BJ (cell line): ENCODE measurements at places on chromosomes 2 and 18. TPM values are rescaled to one million over a fixed set of nuclear protein-coding genes. Genes with fewer than 3 reads are reported as not detected.

DNA sequence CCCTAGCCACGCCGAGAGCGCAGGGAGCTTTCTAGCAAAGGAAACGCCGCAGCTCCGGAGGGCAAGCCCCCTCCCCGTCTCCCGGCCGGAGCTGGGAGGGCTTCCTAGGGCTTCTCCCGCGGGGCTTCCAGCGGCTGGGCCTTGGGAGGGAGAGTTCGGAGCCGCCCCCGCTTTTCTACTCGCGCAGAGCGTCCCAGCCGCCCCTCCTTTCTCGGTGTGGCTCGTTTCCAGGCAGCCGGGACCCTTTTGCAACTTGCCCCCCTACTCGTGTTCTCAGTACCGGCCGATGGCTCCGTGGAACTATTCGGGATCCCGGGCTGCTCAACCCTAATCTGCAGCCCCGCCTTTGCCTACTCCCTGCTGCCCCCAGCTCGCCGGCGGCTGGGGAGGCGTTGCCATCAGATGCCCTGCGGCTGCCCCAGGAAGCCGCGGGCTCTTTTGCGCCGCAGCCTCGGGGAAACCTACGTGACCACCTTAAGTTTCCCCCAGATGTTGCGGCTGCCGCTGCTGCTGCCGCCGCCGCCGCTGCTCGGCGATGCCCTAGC lies 1.5 kb upstream of the NR4A2 start:
- no peak for DNase-seq

DNA sequence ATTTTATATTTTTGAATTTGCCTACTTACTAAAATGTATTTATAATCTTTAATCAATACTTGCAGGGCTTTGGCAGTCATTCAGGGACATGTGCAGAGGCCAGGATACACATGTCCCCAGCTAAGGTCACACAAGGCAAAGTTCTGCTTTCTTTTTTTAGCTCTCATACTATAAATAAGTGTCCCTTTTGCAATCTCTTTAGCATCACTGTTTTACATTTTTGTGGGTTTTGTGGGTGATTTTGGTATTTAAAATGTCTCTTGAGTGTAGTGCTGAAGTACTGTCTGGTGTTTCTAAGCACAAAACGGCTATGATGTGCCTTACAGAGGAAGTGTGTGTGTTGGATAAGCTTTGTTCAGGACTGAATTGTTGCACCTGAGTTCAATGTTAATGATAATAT lies 309.0 kb upstream of the GULP1 start:
- peak; percentile 84 for DNase-seq

DNA sequence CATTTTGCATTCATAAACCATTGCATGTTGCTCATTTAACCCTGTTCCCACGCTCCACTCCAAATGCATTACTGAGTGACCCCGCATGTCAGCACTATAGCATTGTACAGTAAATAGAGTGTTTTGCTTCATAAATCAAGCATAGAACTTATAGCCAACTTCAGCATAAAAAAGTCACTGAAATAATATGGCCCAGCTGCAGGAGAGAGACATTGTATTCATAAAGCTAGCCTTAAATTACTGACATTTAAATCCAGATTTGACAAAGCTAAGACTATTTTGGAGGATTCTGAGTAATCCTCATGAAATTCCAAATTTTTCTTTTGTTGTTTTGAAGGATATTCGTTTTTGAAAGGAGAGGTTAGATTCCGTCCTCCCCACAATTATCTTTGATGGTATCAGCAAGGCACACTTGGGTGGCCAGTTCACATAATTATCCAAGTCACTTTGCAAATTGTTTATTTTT lies 320.9 kb upstream of the TCF4 start:
- no peak for DNase-seq

DNA sequence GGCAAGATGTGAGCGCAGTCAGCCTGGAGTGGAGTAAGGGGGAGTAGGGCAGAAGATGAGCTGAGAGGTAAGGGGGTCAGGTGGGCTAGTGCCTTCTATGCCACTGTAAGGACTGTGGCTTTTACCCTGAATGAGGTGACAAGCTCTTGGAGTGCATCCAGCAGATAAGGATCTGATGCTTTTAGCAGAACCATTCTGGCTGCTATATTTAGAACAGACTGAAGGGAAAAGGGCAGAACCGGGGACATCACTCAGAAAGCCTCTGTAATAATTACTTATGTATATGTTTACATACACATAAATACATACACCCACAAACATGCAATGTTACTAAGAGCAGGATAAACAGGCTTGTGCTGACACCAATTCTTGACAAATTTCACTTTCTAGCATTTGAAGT lies 124.8 kb downstream of the DTNB start:
- no peak for DNase-seq

DNA sequence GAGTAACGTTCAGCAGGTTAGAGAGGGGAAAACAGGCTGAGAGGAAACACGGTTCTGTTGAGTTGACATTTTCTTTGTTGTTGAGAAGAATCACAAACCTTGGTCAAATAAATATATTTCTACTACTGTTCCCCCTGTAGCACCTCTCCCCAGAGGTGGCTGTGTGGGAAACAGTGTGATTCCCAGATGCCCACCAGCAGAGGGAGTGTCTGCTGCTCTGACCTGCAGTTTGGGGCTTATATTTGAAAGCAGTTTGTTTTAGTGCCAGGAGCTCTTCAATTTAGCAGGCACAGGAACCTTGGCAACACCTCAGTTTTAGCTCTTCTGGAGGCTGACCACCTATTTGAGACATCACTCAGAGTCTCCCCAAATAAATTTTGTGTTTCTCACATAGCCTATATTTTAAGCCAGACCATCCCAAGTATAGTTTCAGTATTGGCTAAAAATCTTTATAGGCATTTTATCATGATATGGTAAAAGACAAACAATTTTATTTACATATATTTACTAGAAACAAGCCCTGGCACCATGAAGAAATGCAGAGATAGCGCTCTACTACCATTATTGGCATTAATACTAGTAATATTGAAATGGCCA lies 75.7 kb downstream of the PIK3C3 start:
- no peak for DNase-seq

DNA sequence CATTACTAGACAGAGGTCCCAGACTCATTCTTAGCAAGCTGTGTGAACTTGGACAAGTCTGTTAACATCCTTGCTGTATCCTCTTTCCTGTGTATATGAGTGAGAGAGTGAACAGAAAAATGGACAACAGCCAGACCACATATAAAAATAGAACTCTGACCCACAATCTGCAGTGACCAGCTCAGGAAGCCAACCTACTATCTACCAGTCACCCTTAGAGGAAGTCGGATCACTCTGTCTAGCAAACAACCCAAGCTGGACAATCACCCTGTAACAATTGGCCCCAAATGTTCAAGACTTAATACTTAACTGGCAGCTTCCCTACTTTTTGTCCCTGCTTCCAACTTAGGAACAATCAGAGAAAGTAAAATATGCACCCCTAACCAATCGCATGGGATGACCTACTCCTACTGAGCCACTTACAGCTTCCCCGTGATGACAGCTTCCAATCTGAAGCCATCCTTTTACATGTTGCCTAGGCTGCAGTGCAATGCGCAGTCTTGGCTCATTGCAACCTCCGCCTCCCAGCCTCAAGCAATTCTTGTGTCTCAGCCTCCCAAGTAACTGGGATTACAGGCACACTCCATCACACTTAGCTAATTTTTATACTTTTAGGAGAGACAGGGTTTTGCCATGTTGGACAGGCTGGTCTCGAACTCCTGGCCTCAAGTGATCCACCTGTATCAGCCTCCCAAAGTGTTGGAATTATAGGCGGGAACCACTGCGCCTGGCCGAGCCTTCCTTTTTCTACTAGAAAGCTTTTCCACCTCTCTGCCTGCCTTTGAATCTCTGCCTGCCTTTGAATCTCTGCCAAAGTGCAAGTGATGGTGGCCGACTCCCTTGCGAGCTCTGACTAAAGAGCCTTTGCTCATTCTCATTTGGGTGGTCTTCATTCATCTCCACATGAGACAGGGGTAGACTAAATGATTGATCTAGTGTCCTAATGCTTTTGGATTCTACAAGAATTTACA lies 158.3 kb upstream of the NDUFV2 start:
- no peak for DNase-seq

SMYD1 gene
- not detected in 2 replicates for polyA plus RNA-seq

GKN2 gene
- polyA plus RNA-seq = not detected in 2 replicates

GPBAR1 gene
- 0.04 TPM in 1 of 2 replicates, not detected in the other for polyA plus RNA-seq

TACR1 gene
- 0.04 and 0.07 TPM in 2 replicates for polyA plus RNA-seq
